ENCODE measurements at places on chromosomes 5 and 9.

DNA sequence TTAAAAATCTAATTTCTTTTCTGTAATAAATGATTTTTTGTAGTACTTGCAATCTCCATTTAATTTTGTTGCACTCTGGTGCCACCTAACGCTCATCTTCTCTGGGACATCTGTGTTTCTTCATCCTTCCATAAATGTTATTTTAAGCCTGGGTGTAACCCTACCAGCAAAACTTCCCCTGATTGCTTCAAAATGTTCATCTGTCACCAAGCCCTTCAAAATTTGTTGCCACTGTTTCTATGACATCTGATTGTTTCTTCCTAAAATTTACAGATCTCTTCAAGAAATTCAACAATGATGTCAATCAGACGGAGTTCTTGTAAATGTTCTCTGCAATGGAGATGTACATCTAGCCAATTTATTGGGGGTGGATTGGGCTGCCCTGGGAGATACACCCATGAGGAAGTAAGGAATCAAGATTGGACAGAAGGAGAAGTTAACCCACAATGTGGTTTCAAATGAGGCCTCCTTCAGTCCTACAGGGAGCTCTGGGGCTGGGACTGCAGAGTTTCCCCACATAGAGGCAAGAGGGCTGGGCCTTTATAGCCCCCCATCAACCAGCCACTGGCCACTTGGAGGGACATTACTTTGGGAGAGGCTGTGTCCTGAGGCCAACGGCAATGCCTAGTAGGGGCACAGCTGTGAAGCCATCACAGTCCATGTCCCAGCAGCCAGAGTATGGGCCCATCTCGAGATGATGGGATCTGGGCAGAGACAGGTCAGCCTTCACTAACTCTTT, 23.3 kb downstream of the MCTP1 start:
- H3K27me3 ChIP-seq = no peaks in the 10 kb centered on the region
- H3K27ac ChIP-seq = no peak overlapping the region
- no peak overlapping the region for H3K4me3 ChIP-seq

DNA sequence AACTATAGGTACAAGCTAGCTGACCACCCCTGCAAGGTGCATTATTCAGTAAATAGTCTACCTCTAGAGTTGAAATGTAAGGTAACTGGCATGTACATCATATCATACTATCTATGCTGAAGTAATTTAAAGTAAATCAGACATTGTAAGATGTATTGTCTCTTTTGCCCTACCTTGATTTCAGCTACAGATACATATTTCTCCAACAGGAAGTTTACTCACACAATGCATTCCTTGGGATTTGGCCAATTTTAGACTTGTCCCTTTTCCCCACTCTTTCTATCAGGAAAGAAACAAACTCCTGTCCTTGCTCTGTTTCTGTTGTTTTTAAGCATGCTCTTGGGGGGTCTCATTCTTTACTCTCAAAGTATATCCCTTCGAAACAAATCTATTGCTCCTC, 58.5 kb upstream of the TSLP start:
- H3K27ac ChIP-seq = no peak overlapping the region
- H3K4me1 ChIP-seq = no peaks in the 10 kb centered on the region
- no peak for DNase-seq
- H3K4me3 ChIP-seq = no peak overlapping the region
- H3K36me3 ChIP-seq = no peaks in the 10 kb centered on the region

- peak; percentile 63 for DNase-seq
- H3K27ac ChIP-seq = peak overlapping the region; percentile 67
- H3K36me3 ChIP-seq = peaks cover 29% of the 10 kb centered on the region
- no peak overlapping the region for H3K4me3 ChIP-seq
- no peaks in the 10 kb centered on the region for H3K27me3 ChIP-seq
These were observed 15.0 kb downstream of the NINJ1 start for GRCh38 chr9:93118863-93119702.

DNA sequence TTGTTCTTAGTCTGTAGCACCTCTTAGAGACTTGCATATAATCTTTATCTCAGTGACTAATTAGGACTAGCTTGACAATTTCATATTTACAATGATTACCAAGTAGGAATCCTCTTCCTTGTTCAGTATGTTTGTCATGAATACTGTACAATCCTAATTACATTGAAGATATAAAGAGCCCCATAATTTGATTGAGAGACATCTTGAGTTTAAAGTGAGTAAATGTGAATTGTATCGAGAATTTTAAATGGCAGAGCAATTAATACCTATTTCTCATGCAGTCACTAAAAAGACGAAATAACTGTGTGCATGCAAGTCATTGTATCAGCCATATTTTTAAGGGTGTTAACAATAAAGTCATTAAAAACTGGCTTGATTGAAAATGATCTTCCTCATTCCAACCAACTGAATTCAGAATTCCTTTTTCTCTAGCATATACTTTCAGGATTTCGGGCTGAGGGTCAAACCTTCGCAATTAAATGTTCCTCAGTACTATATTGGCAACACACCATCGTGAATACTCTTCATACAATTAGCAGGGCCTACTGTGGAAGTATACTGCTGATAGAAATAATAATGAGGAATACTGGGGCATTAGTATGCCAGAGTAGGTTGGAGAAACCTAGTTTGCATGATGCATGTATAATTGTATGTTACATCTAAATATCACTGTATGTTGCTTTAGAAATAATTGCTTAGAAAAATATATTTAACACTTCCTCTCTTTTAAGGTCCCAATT, 284.7 kb upstream of the TMEM161B start:
- H3K4me3 ChIP-seq = no peak overlapping the region
- no peaks in the 10 kb centered on the region for H3K4me1 ChIP-seq
- no peaks in the 10 kb centered on the region for H3K36me3 ChIP-seq
- H3K27me3 ChIP-seq = no peaks in the 10 kb centered on the region
- H3K27ac ChIP-seq = no peak overlapping the region
- DNase-seq = no peak

DNA sequence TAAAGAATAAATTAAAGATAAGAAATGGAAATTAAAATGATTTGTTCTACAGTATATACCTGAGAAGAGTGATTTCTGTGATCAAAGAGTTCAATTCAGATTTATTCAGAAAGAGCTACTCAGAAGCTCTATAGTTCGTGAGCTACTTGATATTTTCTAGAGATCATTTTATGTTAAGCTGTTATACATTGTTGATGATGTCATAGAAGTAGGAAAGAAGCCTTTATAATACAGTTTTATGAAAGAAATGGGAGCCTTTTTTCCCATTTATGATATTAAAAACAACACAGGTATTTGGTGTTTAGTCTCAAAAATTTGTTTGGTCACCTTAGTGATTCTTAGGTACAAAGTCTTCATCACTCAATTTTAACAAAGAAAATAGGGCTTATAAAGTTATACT, 20.8 kb downstream of the RNF14 start:
- H3K27me3 ChIP-seq = no peaks in the 10 kb centered on the region
- H3K4me3 ChIP-seq = no peak overlapping the region
- no peak for DNase-seq
- peaks cover 64% of the 10 kb centered on the region for H3K36me3 ChIP-seq

DNA sequence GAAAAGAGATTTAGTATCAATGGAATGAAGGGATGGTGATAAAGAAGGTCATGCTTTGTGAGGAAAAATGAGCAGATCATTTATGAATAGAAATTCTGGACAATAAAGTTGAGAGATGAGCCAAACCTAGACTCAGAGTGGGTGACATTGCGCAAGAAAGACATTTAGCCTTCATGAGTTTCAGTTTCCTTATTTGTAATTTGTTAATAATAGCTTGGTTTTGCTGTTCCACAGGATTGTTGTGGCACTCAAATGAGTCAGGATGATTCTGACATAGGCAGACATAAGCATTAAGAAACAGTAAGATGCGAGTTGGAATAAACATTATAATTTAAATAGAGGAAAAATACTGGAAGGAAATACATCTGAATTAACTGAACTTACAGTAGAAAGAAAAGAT, 34.8 kb downstream of the ITGA2 start:
- H3K4me3 ChIP-seq = no peak overlapping the region
- DNase-seq = no peak
- peaks cover 5% of the 10 kb centered on the region for H3K4me1 ChIP-seq

DNA sequence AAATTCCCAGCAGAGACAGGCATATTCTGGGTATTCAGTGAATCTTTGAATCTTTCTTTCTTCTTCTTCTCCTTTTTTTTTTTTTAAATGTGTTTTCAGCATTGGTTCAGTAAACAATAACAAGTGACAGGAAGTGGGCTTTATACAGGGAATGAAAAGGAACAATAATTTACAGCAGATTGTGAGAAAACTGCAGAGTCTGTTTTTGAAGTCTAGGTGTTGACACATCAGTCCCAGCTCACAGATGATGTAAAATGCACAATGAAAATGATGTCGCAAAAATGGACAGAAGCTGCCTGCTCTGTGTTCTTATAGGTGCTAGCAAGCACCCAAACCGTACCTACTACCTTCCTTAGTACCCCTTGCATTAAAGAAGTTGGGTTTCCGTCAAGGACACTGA, 38.8 kb downstream of the TNC start:
- DNase-seq = no peak
- peaks cover 2% of the 10 kb centered on the region for H3K36me3 ChIP-seq
- H3K27ac ChIP-seq = no peak overlapping the region
- no peaks in the 10 kb centered on the region for H3K27me3 ChIP-seq

DNA sequence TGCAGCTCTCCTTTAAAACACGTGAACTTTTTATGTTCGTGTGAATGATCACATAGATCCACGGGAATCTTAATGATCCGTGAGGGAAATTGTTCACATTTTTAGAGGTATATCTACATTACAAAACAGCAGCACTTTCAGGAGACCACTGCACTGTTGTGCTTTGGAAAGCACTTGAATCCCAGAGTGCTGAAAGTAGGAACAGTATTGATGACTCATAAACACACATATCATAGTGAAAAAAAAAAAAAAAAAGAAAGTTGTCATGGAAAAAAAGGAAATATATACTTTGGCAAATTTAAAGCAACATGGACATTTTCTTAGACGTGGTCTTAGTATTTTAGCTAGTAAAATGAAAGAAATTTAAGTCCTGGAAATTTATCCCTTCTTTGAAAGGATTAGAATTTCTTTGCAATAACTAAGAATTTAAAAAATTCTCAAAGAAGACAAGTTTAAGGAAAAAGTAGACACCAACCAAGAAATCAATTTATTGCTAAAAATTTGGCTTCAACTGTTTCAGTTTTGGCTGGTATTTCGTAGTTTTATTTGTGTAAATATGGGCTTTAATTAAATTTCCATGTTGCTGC, 55.4 kb downstream of the ADGRV1 start:
- H3K27ac ChIP-seq = no peak overlapping the region
- H3K4me3 ChIP-seq = no peak overlapping the region
- H3K36me3 ChIP-seq = no peaks in the 10 kb centered on the region

- no peak overlapping the region for H3K4me3 ChIP-seq
- H3K27ac ChIP-seq = no peak overlapping the region
- DNase-seq = no peak
- no peaks in the 10 kb centered on the region for H3K4me1 ChIP-seq
- H3K27me3 ChIP-seq = no peaks in the 10 kb centered on the region
- no peaks in the 10 kb centered on the region for H3K36me3 ChIP-seq
These were observed 174.8 kb upstream of the CLINT1 start for GRCh38 chr5:158033724-158034123.

GRCh38 chr5:154087260-154087659, 48.5 kb downstream of the MFAP3 start:
- no peaks in the 10 kb centered on the region for H3K36me3 ChIP-seq
- no peaks in the 10 kb centered on the region for H3K4me1 ChIP-seq
- H3K27me3 ChIP-seq = no peaks in the 10 kb centered on the region
- H3K27ac ChIP-seq = no peak overlapping the region
- no peak for DNase-seq
- H3K4me3 ChIP-seq = no peak overlapping the region

DNA sequence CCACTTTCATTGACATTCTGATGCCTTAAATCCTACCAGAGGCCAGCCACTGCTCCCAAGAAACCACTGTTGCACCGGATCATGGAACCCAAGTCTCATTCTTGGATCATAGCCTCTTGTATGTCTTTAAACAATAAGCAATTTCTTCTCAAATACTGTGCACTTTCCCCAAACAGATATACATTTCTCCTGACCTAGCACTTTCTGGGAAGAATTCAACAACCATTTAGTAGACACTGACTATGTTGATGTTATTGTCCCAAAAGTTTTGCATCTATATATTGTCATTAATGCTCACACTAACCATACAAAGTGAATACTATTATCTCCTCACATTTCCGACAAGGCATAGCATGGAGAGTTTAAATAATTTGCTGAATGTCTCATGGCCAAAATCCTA, 123.3 kb downstream of the GNAQ start:
- no peaks in the 10 kb centered on the region for H3K36me3 ChIP-seq
- H3K27me3 ChIP-seq = no peaks in the 10 kb centered on the region
- H3K4me3 ChIP-seq = no peak overlapping the region
- H3K27ac ChIP-seq = no peak overlapping the region
- no peak for DNase-seq

DNA sequence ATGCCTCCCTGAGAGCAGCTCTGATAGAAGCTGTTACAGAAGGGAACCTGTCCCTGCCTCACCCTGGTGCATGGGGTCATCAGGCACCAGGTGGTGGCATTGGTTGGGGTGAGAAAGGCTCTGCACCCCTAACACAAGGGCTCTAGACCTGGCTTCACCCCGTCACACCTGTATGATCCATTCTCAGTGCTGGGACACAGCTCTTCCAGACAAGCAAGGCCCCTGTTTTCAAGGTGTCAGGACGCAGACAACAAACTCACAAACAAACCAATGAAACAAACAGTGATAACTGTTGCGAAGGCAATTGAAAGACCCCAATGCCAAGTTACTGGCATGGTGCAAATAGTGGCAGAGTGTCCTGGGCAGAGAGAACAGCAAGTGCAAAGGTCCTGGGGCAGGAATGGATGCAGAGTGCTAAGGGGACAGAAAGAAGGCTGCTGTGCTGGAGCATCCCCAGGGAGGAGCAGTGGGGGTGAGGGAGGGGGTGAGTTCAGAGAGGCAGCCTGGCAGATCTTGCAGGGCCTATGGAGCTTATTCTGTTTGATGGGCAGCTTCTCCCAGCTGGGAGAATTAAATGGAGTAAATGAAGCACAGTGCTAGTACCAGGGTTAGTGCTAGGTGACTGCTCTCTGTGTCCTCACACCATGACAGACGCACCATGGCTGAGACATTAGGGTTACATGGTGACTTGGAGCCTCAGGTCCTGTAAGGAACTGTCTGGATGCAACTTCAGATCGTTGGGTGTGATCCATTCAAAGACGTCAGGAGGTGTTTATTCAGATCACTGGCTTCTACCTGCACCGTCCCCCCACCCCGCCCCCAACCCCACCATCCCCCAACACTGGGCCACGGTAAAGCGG, 67.9 kb upstream of the UNC5A start:
- H3K27me3 ChIP-seq = peaks cover 3% of the 10 kb centered on the region
- peak; percentile 27 for DNase-seq
- H3K36me3 ChIP-seq = no peaks in the 10 kb centered on the region
- H3K27ac ChIP-seq = no peak overlapping the region

- no peak overlapping the region for H3K4me3 ChIP-seq
- H3K36me3 ChIP-seq = peaks cover 9% of the 10 kb centered on the region
- H3K27ac ChIP-seq = no peak overlapping the region
- no peaks in the 10 kb centered on the region for H3K27me3 ChIP-seq
- no peak for DNase-seq
These were observed 89.9 kb downstream of the NLN start for GRCh38 chr5:65811885-65812284.
